Stimulated activated CD8-positive, alpha-beta memory T cell treated with anti-CD3 and anti-CD28 coated beads, Interleukin-4, amount 100 ng/mL, for 1 hour (primary cell): ENCODE measurements at places on chromosomes 13 and 19.

- no peak for DNase-seq
These were observed 10.4 kb upstream of the KLK15 start for GRCh38 chr19:50843701-50844221.

GRCh38 chr13:27964741-27965323 is 4.3 kb downstream of the CDX2 start:
- DNase-seq: no peak

DNA sequence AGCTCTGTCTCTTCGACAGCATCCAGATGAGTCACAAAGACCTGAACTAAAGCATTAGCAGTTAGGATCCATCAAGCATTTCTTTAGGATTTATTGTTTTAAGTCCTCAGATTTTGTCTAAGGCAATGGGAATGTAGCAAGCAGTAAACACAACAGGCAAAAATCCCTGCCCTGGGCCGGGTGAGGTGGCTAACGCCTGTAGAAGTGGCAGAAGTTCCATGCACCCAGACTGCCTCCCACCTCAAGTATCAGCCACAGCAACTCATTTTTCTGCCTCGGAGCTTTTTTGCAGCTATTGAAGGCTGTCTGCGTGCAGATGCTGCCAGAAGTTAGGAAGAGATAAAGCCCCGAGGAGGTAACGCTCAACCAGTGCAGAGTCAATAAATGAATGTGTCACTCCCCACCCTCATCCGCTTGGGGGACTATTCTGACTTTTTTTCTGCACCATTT is 47.1 kb upstream of the MRI1 start:
- DNase-seq: no peak

DNA sequence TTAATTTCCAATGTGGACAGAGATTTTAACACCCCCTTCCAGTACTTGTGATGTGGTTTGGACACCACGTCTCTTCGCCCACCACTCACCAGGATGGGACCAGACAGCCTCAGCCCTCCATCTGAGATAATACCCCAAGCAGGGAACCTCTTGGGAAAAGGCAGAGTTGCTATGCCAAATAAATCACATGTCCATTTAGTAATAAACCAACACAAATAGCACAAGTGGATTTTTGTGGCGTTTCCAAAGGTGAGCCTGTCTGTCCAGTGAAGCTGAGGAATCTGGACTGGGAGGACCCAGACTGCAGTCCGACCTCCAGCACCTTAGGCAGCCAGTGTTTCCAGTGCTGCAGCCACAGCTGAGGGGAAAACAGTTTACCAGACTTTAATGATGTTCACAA is 34.1 kb upstream of the GAS6 start:
- no peak for DNase-seq

- DNase-seq: no peak
These were observed 38.8 kb downstream of the TDRD3 start for GRCh38 chr13:60435762-60436374.

- DNase-seq: no peak
These were observed 618 bp downstream of the HAUS8 start for GRCh38 chr19:17074634-17075034.

DNA sequence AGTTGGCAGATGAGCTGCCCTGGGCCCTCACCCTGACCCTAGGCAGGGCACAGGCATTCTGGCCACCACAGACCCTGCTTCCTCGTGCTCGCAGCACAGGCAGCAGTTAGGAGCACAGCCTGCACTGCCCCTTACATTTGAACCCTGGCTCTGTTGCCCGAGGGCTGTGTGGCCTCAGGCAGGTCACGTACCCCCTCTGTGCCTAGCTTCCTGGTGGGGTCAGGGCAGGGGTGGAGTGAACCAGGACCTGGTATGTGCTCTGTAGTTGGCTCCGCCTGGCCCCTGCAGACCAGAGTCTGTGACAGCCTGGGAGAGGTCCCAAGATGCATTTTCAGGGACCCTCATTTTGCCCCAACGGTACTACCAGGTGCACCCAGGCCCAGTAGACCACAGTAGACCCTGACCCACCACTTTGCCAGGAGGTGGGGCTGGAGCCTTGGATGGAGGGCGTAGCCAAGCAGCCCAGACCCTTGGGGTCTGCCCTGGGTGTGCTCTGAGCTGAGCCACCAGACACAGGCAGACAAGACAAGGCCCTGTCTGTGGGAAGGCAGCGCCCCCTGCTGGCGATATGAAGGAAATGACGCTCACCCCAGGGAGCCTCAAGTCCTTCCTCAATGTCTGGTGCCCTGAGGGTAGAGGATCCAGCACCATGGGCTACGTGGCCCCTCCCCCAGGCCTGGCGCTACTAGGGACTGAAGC is 9.1 kb downstream of the LYL1 start:
- DNase-seq: peak; percentile 64

DNA sequence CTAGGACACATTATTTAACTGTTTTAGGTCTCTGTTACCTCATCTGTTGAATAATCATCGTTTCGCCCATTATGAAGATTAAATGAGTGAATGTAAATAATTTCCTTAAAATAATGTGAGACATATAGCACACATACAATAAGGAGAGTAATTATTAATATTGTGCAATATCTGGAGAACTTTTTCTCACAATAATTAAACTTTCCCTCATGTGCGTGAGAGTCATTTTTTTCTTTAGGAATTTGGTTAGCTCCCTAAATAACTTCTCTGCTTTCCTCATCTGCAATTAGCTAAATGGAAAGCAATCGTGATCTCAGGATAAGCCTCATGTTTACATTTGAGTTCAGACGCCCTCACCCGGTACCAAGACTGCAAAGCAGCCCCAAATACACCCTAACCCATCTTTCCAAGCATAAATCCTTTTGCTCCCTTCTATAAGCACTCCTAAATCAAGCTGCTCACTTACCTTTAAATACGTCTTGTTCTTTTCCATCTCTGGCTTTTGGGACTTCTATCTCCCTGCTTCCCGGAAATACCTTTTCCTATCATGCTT is 78.8 kb downstream of the MZT1 start:
- no peak for DNase-seq

DNA sequence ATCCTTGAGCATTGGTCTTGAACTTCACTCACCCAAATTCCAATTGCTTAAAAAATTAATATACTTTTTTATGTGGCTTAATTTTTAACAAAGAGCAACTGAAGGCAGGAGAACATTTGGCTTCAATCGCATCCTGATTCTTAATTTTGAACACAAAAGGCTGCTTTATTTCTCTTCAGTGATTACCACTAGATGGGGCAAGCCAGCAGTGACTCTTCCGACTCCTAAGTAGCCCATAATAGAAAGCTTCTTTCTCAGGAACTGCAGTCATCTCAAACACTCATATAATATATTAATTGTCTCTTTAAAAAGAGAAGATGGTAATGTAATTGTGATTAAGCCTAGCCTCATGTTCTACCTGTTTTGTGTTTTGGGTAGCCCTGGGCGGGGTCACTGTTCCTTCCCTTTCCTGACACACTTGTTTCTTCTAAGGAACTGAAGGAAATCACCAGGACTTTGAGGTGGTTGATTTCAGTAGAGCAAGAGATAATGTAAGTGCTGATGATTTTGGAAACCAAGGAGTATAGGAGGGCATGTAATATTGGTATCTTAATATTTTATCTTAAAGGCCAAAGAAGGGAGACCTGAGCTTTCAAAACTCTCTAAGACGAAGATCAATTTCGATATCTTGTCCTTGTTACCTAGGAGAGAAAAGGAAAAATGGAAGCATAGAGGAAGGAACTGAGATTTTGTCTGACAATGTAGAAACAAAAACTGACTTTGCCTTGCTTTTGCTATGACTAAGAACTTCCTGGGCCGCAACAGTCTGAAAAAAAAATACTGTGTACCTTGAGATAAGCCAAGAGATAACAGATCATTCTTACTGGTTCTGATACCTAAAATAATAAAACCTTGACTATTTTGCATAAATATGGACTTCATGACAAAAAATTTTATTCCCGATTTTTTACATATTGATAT is 73.1 kb downstream of the TNFSF13B start:
- DNase-seq: no peak

- no peak for DNase-seq
These were observed 93.3 kb upstream of the ZNF98 start for GRCh38 chr19:22515435-22515834.

GRCh38 chr13:84662491-84662890 is 780.2 kb upstream of the SLITRK1 start:
- no peak for DNase-seq

GRCh38 chr19:45508417-45508860 is 1.2 kb downstream of the VASP start:
- DNase-seq: no peak

- no peak for DNase-seq
These were observed 24.8 kb downstream of the N4BP2L1 start for GRCh38 chr13:32403108-32403507.

- no peak for DNase-seq
These were observed 301.7 kb downstream of the NDFIP2 start for GRCh38 chr13:79782541-79783205.

DNA sequence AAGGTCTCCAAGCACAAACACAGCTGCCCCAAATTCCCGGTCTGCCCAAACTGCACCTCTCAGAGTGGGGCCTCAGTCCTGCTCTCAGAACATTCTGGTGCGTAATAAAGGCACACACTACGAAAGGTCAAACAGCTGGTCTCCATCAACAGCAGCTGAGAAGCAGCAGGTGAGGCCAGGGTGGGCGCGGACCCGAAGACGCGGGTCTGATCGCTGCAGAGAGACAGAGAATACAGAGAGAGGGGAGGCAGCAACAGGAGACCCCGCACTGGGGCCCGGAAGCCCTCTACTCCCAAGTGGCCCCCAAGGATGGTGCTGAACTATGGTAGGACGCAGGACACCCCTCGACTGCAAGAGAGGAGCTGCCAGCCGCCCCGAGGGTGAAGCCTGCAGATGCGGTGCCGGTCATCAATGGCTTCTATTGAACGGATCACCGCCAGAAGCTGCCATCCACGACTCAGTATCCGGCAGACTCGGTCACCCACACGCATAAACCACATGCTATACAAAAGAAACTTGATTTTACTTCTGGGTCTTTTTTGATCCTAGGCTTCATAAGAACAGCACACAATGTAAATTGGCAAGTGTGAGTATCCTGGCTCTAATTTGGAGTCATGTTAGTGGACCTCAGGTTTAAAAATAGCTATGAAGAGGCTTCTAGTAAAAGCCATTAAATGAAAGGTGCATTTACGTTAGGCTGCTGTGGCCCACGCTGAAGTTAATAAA is 33.4 kb downstream of the STK24 start:
- no peak for DNase-seq

GRCh38 chr13:78022164-78022877 is 103.7 kb upstream of the EDNRB start:
- DNase-seq: no peak

DNA sequence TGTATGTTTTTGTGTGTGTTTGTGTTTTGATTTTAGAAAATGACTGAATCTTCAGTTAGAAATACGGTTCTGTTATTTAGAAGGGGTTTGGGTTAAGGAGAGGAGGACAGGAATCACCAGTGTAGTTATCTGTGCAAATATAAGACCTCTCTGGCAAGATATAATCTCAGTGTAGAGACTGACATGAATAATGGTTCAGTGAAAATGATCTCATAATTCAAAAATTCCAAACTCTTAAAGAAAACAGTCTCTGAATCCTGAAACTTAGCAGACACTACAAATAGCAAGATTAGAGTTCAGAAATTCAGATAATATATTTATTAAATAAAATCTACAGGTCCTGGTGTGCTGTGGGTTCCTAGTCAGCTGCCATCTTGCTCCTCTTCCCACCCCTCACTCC is 73.5 kb downstream of the PDS5B start:
- DNase-seq: no peak

DNA sequence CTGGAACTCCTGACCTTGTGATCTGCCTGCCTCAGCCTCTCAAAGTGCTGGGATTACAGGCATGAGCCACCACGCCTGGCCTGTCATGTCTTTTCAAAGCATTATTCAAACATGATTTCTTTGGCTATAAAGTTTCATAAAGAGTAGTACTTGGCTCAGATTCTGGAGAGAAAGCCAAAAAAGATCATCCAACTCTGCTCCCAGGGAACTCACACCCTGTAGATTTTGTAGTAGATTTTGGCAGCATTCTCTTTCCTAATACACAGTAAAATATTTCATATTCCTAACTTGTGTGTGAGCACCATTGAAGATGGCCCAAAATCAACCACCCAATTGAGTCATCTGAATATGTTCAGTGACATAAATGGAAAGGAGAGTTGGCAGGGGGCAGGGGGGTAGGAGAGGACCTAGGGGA is 48.4 kb downstream of the CAB39L start:
- DNase-seq: no peak

- no peak for DNase-seq
These were observed 124.3 kb upstream of the STARD13 start for GRCh38 chr13:33409673-33410510.

GRCh38 chr19:3784607-3785450 is 1.4 kb downstream of the MATK start:
- no peak for DNase-seq

- DNase-seq: peak; percentile 21
These were observed 20.8 kb downstream of the NOVA2 start for GRCh38 chr19:45952686-45953505.

DNA sequence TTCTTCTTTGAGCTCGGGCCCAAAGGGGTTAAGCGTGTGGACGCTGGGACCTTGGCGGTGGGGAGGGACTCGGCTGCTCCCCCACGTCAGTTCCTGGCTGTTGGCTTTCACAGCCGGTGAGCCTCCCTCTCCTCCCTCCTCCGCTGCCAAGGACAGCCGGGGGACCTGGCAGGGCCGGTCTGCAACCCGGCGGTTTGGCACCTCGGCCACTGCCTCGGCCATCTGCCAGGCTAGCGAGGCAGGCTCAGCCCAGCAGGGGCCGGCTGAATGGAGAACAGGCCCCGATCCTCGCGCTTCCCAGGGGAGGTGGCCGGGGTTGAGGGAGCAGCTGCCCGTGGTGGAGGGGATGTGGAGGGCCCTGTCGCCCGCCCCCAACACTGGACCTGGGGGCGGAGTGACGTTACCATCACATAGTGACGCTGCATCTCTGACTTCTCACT is 5.0 kb downstream of the TLE5 start:
- no peak for DNase-seq

DNA sequence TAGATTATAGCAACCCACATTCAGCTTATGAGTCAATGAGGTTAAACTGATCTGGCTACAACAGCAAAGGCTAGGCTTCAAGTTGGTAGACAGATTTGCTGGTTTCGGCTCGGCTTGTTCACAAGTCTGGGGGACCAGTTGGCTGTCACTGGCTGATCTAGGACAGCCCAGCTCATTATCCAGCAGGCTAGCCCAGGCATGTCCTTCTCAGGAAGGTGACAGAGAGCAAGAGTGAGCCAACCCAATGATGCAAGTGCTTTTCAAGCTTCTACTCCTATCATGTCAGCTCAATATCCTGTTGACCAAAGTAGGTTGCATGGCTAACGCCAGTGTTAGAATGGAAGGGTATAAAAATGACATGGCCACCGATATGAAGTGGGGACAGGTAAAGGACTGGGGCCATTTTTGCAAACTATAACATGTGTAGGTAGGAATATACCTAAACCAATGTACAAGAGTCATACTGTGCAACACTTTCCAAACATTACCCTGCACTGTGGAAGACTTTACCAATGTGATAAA is 220.9 kb upstream of the SOX21 start:
- no peak for DNase-seq

- no peak for DNase-seq
These were observed 194.0 kb upstream of the NBEA start for GRCh38 chr13:34748073-34748472.
